ENCODE measurements at places on chromosomes 1 and 21.

GRCh38 chr1:113978863-113979702 is at the start of gene OLFML3:
TSS of gene OLFML3 (plus strand) at chr1:113979474. CDS start at chr1:113979517, 43 bp downstream.
- DNase-seq: peak; percentile 27

DNA sequence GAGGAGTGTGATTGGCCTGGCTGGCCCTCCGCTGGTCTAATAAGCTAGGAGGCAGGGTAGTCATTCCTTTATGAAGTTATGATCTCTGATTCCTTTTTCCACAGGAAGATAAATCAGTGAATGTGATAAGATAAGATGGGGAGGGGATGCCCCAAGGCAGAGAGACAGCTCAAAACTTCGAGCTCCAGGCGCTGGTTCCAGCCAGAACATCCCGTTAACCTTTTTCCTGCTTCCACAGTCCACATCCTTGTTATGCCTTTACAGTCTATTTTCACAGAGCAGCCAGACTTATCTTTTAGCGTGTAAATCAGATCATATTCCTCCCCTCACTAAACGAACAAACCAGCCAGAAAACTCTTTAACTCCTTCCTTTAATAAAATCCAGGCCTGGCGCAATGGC is 38.5 kb upstream of the BMP8B start:
- no peak for DNase-seq

DNA sequence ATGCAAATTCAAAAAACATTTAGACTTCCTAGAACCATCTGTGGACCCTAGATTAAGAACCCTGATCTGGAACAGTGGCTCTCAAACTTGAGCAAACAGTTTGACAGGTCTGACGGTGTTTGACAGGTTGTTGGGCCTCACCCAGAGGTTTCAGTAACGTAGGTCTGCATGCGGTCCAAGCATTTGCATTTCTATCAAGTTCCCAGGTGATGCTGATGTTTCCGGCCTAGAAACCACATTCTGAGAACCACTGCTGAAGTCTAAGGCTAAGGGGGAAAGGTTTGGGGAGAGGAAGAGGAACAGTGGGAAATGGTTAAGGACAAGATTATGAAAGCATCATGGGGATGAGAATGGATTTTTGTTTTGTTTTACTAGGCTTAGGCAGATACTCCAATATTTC is 48.6 kb downstream of the MDM4 start:
- DNase-seq: peak; percentile 76

DNA sequence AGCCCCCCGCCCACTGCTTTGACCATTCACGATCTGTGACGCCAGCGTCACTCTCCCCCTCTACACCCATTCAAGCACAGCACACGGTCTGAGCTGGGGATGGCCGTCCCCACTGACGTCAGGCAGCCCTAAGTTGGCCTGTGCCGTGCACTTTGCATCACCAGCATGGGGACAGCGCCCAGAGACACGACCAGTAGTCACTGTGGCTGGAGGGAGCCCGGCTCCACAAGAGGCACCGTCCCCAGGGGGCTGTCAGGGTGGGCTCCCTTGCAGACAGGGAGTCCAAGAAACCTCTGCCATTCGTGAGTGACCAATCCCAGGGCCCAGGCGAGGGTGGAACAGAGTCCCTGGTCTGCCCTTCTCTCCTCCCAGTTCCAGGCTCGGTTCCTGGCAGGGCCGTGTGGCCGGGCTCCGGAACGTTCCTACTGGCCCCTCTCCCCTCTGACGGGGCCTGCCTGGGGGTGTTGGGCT is 2.3 kb downstream of the KRTAP10-8 start:
- no peak for DNase-seq

DNA sequence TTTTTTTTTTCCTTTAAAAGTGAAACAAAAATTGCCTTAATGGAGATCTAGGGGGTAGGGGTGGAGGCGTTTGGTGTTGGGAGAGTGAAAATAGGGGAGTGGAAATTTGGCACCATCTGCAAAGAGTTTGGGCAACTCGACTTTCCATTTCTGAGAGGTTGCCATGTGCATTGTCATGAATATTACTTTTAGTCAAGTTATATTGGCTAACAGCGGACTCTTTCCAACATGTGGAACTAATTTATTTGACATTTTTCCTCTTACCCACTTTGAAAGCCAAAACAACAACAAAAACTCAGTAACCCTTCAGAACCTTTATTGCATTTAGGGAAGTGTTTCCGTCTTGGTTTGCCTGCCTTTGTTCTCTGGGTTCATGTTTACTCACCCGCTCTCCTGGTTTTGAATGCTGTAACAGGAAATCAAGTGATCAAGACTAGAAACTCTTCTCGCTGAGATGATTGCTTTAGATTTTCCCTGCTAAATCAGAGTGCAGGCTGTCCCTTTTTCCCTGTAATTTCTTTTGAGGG is 70.4 kb downstream of the CACHD1 start:
- no peak for DNase-seq

GRCh38 chr1:180151508-180151907 is 3.2 kb upstream of the QSOX1 start:
- no peak for DNase-seq

DNA sequence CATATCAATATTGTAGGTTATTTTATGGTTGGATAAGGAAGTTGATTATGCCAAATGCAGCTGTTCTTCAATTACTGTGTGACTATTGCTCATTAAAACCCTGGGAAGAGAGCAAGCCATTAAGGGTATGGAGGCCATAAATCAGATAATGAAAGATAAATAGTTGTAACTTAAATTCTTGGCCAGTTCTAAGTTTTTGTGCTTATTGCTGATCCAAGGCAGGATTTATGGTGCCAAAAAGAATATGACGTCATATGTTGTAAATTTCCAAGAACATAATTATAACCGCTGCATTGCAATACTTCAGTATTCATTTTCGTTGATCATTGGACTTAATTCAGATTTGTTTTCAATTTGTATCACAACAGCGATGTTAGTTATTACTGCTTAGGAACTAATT is 211.6 kb downstream of the LRRC40 start:
- DNase-seq: no peak

DNA sequence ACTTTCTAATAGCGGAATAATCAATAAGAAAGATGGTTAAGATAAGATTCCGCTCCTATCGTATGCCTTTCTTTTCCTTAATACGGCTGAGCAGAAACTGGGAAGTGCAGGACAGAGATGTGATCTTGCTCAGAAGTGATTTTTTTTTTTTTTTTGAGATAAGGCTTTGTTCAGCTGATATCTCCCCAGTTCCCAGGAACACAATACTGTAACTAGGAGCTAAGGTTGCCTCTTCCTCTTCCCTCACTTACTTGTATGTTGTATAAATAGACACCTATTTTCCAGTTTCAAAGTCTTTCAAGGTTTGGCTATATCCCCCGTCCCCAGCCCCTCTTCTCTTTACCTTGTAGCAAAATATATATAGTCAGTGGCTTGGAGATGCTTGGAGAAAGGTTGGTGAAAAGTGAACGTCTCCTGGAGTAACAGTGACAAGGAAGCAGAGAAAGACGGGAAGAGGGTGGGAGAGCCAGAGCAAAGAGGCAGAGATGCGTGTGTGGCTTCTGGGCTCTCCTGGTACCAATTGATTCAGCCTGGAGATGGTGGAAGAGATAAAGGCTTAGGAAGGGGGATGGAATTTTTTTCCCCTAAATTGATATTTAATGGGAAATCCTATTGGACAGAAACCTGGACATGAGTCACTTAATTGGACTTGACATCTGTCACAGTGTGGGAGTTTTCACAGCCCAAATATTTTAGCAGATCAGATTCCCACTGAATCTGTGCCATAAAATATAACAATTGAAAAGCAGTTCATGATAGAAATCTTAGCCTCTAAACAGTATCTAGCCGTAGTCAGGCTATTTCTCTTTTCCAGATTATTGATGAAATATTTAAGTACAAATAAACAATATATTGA is at the start of gene NHLH2:
NHLH2 (minus strand) TSS at position 522 of the 856 bp plus-strand sequence. CDS start 2,754 bp downstream, outside the sequence.
- no peak for DNase-seq

DNA sequence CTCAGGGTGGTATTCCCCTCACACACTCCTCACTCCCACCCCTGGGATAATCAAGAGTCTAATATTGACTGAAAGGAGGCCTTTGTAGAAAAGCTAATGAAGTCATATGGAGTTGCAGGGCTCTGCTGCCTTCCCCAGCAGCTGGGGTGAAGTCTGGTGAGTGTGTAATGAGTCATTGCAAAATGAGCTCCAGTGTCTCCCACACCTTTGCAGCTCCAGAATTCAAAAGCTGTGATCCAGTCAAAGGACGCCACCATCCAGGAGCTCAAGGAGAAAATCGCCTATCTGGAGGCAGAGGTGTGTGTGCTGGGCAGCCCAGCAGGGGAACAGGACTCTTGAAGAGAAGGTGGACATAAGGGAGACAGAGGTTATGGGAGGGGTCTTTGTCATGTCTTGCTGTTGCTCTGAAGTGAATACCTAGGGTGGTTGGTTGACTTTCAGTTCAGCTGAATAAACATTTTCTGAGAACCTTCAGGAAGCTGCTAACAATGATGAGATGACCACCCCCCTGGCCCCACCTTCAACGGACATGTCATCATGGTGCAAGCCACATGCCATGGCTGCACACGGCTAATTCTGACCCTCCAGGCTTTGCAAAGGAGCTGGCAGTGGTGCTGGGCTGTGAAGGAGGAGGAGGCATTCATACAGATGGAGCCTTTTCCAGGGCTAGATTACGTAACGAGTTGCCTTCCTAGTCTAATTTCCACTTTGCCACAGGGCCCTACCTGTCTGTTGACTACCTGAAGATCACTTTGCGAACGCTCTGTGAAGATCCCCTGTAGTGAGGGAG is 32.2 kb upstream of the SNX27 start:
- no peak for DNase-seq

DNA sequence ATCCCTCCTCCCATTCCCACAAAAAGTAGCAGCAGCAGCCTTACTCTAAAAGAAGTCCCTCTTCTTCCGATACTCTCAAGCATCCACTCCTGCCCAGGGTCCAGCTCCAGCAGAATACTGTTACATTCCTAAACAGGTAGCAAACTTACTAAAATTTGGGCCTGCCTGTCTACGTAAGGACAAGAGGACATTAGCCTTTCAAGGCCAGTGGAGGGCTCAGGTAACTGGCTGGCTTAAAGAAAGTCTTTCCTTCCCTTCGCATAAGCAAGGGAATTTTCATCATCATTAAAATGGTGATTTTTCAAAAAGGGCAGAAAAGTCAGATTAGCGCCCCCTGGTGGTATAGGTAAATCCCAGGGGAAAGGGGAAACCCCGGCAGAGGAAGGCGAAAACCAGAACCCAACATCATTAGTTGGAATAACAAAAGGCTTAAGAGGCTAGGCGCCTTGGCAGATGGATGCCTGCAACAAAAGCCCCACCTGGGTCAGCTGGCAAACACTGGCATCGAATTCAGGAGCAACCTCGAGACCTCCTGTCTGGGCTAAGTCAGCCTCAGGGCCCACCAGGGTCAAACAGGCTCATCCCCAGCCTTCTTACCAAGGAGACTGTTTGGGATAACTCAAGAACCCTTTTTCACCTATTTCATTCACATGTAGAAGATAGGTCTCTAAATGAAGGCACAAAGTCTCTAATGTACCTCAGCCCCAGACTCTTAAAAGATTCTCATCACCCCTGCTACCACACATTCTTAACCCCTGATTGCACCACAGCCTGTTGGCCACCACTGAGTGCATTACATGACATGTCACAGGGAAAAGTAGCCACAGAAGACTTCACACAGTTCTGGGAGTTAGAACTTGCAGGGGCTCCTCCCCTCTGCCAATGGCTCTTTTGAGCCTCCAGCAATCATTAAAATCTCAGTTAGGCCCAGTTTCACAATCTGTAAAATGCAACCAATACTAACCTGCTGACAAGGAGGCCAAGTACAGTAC is 36.7 kb downstream of the ERI3 start:
- peak; percentile 50 for DNase-seq

- no peak for DNase-seq
Observed at GRCh38 chr1:115105831-115106230, 16.5 kb upstream of the TSPAN2 start.

DNA sequence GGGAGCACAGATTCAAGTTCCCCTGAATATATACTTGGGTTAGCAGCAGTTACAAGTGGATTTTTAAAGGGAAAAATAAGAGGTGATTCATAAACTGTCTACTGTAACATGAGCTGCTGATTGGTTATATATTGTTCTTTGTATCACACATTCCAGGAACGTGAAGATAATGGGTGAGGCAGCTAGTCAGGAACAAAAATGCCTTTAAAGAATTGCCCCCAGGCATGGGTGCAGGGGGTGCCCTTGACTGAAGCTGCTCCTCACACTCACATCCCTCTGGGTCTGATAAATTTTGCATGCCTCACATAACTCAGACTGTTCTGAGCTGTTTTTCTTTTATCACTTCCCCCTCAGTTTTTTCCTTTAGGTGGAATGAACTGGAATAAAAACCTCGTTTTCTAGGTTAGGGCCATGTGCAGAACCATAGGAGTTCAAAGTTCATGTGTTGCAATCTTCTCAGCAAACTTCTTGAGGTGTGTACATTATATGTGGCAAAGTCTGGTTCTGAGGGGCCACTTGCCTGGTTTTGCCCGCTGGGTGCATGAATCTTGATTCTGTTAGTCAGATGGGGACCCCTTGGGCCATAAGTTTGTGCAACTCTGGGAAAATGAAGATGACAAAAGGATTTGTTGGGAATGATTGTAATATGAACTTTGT is 21.1 kb downstream of the TBX19 start:
- DNase-seq: no peak

DNA sequence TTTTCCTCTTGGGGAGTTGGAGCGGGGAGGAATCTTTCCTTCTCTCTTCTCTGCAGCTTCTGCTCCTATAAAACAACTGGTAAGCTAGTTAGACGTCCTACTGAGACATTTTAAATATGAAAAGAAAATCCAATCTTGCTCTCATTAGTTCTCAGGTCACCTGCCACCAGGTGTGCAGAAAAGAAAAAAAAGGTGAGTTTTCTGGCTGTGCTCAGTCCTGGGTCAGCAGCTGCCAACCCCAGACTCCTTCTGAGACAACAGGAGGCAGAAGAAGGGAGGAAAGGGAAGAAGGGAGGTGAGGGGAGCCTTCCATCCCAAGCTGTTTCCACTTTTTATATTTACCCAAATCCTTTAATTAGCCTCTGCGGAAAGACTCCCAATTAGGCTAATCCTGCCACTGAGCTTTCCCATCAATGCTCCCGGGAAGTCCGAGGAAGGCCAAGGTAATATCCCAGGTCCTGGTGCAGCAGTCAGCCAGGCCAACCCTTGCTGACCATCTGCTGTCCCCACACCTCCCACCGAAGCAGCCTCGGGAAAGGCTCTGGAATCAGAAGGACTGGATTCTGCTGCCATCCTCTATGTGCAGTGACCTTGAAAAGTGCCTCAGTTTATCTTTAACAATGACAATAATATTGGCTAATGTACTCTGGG is 33.4 kb downstream of the GLIS1 start:
- DNase-seq: no peak

DNA sequence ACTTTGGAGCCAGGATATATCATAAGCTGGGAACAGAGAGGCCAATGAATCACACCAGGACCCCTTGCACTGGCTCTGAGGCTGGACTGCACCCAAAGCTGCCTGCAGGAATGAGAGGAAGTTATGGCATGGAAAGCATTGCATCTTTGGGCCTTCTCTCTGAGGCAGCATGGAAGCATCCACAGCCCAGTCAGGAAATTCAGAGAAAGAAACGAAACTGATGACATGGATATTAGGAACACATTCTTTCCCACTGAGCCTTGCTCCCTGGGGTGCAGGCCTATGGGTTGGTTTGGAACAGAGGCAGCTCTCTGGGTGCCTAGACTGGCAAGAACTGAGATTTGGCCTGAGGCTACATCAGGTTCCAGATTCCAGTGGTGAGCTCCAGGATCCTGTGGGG is 98.6 kb downstream of the NGF start:
- no peak for DNase-seq

GRCh38 chr1:87615901-87616300 is 287.2 kb downstream of the LMO4 start:
- no peak for DNase-seq

GRCh38 chr1:172724765-172725613 is 66.1 kb downstream of the FASLG start:
- peak; percentile 9 for DNase-seq

GRCh38 chr1:110645211-110645610 is 29.5 kb downstream of the KCNA3 start:
- no peak for DNase-seq

GRCh38 chr1:163013826-163014600 is 55.1 kb upstream of the RGS4 start:
- no peak for DNase-seq

Data from naive B cell (primary cell).